ENCODE measurements at places on chromosomes 12 and 14.

DNA sequence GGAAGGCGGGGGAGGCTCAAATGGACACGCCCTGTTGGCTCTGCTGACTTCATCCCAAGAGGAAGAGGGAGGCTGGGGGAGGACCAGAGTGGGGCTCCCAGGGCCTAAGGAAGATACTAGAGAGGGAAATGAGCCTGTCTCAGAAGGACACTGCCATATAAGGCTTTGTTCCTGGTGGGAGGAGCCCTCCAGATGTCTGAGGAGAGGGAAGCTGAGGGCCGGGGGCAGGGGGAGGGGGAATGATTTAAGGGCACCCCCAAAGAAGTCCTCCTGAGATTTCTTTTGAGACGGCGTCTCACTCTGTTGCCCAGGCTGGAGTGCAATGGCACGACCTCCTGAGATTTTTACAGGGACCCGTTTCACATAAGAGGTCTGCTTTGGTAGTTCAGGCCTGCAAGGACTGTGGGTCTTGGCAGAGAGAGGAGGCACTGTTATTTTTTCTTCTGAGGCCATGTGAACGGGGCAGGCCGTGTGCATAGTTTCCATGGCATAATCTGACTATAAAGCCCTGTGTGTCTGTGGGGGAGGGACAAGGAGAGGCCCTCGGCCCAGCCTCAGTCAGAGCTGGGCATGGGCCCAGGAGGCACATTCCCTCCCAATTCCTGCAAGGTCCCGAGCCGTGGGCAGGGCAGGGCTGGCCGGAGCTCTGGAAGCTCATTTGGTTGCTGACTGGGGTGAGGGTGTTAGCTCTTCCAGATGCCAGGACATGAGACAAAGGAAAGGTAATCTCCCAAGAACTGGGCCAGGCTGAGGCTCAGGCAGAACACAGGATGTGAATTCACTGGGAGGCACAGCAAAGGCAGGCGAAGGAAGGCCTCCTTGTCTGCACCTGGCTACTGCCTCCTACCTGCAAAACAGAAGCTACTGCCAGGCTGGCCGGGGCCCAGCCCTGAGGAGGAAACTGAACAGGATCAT, 22.2 kb upstream of the PLEKHG3 start:
- no peak for DNase-seq

DNA sequence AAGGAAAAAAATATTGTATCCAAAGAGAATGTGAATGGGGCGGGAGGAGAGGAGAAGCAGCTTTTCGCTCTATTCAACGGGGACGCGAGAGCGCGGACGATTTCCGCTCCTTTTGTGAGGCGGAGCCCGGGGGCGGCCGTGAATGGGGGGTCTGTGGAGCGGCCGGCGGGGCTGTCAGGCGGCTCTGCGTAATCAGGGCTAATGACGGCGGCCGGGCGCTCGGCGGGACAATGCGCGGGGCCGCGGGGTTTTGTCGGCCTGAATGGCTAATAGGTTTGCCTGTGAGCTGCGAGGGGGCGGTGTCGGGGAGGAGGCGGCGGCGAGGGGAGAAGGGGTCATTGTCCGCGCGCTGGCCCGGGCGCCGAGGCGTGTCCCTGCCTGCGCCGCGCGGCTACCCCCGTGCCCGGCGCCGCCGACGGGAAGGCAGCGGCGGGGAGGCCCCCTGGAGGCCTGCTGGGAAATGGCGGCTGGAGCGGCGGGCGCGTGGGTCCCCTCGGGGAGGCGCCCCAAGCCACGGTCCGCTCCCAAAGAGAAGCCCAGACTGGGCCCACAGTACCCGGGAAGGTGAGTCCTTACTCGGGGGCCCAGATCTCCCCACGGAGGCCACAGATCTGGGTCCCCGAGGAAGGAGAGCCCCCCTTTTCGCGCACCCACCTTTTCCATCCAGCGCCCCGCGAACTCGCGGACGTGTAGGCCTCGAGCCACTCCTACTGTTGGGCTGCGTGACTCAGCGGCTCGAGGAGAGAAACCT, 6.0 kb downstream of the SIX6 start:
- DNase-seq, result peak; percentile 56

DNA sequence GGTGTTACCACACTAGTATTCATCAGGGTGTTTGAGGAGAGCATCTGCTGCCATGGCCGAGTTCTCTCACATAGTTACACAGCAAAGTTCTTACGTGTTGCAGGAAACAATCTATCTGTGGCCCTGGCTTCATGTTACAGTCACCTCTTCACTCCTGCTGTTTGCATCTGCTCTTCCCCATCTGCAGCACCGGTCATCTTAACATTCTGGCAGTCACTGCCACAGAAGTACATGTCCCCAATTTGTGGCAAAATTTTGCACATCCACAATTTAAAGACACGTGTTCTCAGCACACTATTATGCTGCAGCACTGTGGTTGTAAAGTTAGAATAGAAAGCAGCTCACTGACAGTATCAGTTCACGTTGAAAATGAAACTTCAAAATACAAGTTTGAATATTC, 23.2 kb downstream of the MAPK1IP1L start:
- DNase-seq, result no peak

DNA sequence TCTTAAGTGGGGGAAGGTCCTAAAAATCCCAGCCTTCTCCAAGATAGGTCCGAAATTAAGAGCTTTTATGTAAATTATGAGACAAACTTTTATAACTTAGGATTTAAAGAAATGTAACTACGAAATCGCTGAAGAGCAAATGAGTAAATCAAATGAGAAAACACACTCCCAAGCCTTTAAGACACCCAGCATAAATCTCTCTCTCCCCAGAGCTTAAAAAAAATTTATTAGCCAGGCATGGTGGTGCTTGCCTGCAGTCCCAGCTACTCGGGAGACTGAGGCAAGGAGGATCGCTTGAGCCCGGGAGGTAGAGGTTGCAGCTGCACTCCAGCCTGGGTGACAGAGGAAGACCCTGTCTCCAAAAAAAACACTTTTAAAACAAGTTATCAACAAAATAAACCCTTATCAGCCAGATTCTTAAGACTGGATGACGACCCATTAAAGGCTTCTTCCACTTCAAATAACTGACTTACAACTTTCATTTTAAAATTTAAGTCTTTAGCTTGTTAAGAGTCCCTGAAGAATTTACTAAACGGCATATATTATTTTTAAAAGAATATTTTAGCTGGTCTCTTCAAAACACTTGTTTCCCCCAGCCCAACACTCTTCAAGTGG, 3.2 kb downstream of the PTGES3 start:
- no peak for DNase-seq

DNA sequence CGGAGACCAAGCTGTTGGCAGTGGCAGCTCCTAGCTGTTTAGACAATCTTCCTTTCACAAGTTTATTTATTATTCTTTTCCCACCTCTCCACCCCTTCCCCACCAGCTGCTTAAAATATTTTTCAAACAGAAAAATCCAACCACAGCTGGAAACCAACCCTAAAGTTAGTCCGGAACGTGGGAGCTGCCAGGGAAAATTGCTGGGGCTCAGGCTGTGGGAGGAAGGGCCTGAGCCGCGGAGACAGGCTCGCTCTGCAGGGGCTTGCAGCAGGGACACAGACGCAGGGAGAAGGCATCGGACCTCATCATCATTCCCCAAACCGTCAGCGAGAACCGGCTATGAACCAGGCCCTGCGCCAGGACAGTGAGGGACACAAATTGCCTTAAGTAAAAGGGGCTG, 16.1 kb upstream of the TMEM106C start:
- DNase-seq, result no peak

- no peak for DNase-seq
Observed at GRCh38 chr12:46390881-46391280, 18.3 kb upstream of the SLC38A2 start.

- DNase-seq, result no peak
Observed at GRCh38 chr14:29169408-29169807, 402.8 kb downstream of the FOXG1 start.

- no peak for DNase-seq
Observed at GRCh38 chr12:121590476-121591143, 9.8 kb upstream of the KDM2B start.
